Aorta (tissue), 5 donors: ENCODE measurements at places on chromosomes 11 and 22. TPM values are rescaled to one million over a fixed set of nuclear protein-coding genes. Genes with fewer than 3 reads are reported as not detected.

DNA sequence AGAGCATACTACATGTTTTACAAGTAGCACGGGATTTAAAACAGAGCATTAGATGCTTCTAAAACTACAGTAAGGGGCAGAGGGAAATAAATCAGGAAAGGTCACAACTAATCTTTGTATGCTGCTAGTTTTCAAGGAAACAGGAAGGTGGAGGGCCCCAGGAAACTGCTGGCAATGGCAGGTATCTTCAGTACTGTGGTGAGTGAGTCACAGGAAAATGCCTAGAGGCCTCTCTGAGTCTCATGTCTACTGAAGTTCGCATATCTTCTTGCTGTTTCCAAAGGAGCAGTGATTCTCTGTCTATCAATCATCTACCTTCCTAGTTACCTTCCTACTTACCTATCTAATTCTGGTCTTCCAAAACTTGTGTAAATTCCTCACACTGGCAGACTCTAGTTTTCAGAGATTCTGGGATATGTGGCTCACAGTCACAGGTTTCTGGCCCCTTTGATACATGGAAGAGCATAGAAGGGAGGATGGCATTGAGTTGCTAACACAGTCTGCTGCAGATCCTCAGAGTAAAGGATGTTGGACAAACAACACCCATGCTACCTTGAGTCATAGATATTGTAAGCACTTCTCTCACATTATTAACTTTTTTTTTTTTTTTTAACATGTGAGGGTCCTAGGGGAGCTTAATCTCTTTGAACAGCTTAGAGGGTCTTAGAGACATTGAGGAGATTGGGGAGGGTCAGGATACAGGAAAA is 58.8 kb upstream of the SYN3 start:
- no peaks in the 10 kb centered on the region for H3K36me3 ChIP-seq
- H3K27ac ChIP-seq, result no peak overlapping the region
- H3K4me3 ChIP-seq, result no peak overlapping the region
- no peaks in the 10 kb centered on the region for H3K27me3 ChIP-seq
- no peak for DNase-seq
- no peaks in the 10 kb centered on the region for H3K4me1 ChIP-seq

DNA sequence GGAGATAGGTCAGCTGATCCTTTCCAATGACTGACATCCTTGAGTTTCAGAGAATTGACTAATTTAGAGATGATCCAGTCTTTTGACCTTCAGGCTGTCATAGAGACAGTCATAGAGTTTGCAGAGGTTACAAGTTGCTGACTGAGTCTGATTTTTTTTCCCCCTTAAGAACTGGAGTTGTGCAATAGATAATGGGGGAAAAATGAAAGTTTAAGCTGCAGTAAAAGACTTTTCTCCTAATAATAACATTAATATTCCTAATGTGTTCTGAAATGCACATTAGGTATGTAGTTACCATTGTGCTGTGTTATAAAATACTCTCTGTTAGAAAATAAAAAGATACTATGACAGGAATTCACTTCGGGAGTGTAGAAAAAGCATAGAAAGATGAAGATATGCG is 876.9 kb upstream of the RAG2 start:
- DNase-seq, result no peak
- H3K4me3 ChIP-seq, result no peak overlapping the region
- H3K27me3 ChIP-seq, result no peaks in the 10 kb centered on the region
- H3K36me3 ChIP-seq, result no peaks in the 10 kb centered on the region

The ACTN3 gene
- total RNA-seq, result not detected

The LAYN gene
- total RNA-seq, result 23.1 TPM

The SLCO2B1 gene
- 144 TPM for total RNA-seq
